Activated naive CD4-positive, alpha-beta T cell treated with anti-CD3 and anti-CD28 coated beads for 36 hours (primary cell): ENCODE measurements at places on chromosomes 12 and 14.

GRCh38 chr12:71721783-71722505 is 32.7 kb upstream of the RAB21 start:
- DNase-seq: no peak

DNA sequence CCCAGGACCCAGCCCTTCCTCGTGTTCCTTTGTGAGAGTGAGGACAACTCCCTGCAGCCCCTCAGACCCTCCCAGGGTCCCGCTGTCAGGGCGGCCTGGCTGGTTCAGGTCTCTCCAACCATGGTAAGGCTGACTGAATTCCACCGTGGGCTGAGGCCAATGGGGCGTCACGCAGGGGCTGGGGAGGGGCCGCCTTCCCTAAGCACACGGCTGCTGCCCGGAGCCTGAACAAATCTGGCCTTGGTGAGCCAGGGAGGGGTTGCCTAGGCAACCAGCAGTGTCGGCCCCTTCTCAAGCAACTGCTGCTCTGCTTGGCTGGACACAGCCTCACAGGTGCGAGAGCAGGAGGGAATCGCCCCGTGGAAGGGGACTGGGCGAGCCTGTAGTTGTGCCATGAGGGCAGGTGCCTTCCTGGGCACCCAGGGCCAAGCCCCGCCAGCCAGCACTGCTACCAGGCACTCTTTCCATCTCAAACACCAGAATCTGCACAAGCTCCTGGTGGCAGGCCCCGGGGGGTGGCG is 37.0 kb upstream of the GALNT9 start:
- DNase-seq: no peak

DNA sequence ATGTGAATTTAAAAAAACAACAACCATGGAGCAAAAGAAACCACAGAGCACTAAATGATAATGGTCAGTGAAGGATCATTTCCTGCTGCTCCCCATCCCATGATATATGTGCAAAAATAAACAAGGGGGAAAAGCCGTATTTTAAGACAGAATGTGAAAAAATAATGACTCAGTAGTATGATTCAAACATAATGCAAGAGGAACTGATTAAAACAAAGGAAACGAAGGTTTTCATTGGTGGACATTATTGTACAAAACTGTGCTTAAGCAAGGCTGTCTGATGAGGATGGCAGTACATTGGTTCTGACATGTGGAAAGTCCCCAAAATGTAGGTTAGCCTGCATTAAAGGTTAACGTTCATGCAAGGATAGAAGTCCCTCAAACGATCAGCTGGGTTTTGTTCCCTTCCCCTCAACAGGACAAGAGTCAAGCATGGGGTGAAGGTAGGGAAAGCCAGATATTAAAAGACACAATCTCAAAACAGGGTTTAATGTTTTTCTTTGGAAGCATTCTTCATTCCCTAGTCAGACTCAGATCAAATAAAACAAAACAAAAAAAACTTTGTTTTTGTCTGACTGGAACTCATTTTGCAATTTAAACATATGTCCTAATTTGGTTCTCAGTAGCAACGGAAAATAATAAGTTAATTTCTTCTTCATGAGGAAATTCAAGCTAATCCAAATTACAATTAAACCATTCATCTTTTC is 26.3 kb upstream of the PTGDR start:
- DNase-seq: no peak

GRCh38 chr14:80781972-80782367 is 159.6 kb downstream of the CEP128 start:
- DNase-seq: no peak

DNA sequence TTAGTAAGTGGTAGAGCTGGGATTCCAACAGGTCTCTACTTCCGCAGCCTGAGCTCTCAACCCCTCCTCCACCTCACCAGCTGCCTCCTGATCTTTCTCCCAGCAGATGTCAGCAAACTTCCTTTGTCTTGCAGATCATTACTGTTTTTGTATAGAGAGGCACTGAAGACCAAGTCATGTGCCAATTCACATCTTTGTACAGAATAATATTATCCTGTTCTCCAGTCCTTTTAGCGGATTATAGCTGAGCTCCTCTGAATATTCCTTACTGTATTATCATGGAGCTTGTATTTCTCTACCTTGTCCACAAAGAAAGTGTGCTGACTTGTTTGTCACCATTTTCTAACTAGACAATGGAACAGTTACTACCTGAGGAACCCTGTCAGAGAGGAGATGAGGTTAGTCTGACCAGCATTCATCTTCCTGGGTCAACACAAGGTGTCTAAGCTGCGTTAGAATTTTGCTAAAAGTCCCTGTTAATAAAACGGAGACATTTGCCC is 142.3 kb upstream of the ARHGAP5 start:
- DNase-seq: peak; percentile 34

DNA sequence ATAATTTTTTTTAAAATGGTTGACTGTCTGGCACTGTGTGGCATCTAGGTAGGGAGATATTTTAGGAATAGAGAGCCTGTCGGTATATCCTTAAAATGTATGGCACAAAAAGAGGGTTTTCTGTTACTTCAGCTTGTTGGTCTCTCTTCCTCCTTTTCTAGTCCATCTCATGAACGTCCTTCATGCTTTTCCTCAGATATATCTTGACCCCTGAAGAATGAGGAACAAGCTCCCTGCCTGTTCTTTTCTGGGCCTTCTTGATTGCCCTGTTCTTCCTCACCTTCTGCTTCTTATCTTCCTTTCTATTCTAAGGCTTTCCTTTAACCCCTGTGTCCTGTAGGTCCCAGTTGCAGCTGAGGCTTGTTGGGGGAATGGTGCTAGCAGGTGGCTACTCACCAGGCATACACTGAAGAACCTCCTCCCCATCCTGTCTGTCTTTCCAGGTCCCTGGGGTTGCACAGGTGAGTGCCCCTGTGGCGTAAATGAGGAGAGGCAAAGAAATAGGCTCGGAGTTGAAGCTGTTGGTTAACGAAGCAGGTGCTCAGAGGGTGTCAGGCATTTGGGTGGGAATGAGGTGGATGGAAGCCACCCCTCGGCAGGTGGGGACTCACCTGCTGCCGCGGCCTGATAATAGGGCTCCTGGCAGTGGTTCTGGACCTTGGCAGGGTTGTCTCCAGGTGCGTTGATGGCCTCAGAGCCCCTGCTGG is 7.2 kb upstream of the C1R start:
- no peak for DNase-seq

- no peak for DNase-seq
These were observed 10.8 kb downstream of the DIP2B start for GRCh38 chr12:50515587-50515986.

DNA sequence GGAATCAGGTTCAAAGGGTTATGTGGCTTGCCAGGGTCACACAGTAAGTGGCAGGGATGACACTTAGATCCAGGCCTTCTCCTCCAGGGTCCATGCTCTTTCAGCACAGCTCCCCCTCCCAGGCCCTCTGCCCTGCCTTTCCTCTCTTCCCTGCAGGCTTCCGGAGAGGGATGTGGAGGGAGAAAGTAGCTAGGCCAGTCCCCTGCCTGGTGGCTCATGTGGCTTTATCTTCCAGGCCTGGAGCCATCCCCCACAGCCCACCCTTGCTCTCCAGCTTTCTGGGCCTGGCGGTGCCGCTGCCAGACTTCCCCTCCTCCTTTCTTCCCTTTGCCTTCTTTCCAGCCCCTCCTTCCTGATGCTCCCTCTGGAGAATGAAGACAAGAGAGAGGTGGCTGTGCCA is 1.7 kb downstream of the PSMB11 start:
- no peak for DNase-seq
